SW480 (cell line): ENCODE measurements at places on chromosomes 16 and 17.
A peak's percentile ranks its signal among the peaks of the same experiment; 100 is the strongest.

GRCh38 chr16:525520-526180 is 1.9 kb upstream of the CAPN15 start:
- DNase-seq: no peak

GRCh38 chr17:80233202-80233601 is 13.0 kb downstream of the SLC26A11 start:
- DNase-seq: no peak

DNA sequence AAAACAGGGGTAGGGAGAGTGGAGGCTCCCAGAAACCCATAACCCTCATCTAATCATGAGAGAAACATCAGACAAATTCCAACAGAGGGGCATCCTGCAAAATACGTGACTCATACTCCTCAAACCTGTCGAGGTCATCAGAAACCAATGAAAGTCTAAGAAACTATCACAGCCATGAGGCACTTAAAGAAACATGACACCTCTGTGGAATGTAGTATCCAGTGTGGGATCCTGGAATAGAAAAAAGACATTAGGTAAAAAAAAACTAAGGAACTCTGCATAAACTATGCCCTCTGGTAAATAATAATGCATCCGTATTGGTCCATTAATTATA is 16.4 kb downstream of the CDH5 start:
- peak; percentile 73 for DNase-seq

- DNase-seq: no peak
These were observed 75.7 kb upstream of the DNAH17 start for GRCh38 chr17:78652913-78653312.

DNA sequence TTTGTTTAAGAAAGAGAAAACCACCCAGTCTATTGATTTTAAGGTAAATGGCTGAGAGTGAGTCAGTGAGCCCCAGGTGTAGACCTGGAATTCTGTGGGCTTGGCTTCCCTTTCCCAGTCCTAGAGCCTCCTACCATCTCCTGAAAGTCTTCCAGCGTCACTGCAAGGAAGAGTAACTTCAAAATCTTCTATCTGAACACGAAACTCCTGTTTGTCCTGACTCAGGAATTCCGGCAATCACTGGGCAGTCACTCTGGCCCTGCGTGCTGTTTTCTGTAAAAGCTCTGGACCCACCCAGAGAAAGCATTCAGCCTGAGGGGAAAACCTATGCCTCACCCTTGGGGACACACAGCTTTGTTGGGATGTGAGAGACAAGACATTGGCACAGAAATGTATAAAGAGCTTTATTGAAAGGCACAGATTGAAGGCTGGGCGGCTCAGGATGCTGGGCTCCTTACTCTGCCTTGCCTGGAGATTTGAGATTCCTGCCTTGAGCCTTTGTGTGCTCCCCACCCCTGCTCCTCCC is 15.9 kb downstream of the MINK1 start:
- no peak for DNase-seq

- no peak for DNase-seq
These were observed 8.3 kb downstream of the RUSF1 start for GRCh38 chr16:31499928-31500327.

GRCh38 chr16:53506254-53506653 is 3.2 kb upstream of the AKTIP start:
- no peak for DNase-seq

DNA sequence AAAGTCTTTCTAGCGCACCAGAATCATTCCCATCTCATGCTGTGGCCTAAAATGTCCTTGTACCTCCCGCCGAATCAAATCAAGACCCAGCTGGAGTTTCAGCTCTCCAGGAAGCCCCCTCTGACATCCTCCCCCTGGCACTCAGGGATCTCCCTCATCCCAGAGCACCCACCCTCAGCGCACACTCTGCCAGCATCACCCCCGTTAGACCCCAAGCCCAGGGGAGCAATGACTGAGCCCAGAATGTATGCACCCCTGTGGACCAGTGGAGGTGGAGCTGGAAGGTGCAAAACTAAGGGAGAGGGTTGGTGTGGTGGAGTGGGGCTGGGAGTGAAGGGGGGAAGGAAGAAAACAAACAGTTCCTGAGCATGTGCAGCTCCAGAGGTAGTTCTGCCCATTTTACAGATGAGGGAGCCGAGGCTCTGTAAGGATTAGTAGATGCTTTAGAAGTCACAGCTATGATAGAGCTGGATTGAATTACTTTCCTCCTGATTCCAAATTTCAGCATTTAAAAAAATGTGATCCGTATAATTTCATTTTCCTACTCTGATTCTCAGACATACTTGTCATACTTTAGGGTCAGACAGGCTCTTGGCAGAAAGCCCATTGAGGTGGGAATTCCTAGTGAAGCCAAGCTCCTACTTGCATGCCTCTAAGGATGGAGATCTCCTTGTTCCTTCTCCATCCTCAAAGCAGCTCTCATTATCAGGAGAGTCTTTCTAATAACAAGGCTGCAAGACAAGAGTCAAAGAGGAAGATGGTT is 242.7 kb downstream of the KATNIP start:
- no peak for DNase-seq

GRCh38 chr17:75707079-75707571 is 14.1 kb upstream of the ITGB4 start:
- peak; percentile 89 for DNase-seq

DNA sequence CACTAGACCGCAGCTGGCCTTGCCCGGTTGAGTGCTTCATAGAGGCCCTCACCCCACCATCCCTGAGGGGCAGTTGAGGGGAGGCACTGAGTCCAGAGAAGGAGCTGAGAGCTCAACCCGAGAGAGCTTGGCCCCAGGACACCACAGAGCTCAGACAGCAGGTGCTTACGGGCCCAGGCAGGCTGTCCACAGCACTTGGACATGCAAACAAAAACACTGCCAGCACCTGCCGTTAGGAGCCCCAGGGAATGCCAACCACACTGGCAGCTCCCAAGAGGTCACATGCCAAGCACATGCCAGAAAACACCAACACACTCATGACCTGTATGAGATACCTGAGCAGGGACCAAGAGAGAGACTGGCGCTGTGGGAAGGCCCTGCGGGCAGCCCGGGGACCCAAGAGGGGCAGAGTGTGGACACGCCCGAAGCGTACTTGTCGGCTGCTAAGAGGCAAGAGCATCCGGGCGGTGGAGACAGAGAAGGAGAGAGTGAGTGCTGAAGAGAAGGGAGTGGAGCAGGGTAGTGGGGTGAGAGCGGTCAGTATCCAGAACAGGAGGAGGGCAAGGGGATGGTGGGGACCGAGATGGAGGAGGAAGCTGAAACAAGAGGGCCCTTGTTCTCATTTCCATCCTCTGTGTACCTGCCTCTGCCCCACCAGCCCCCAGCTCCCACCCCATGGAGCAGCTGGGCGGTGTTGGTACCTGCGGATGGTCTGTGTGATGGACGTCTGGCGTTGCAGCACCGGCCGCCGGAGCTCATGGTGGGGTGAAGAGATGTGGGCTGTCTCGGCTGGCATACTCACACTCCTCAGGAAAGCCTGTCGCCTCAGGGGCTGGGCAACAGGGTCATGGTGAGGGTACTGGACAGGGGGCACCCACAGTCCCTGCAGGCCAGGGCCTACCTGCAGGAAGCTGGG is 8.2 kb downstream of the RHBDF1 start:
- DNase-seq: no peak

- DNase-seq: no peak
These were observed 11.9 kb downstream of the FOXK2 start for GRCh38 chr17:82531431-82531881.

DNA sequence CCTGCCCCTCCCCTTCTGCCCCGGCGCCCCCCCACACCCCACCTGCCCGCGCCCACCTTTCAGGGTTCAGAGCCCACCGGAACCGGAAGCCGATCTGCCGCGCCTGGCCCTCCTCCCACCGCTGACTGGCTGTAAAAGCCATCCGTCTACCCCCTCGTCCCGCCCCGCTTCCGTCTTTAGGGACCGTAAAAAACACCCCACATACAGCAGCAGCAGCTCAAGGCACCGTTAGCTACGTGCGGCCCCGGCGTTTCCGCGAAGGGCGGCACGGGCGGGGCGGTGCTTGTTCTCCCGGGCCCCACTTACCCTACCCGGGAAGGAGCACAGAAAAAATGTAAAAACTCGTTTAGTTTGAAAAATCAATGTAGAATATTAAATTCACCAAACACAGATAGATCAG is at the start of gene MRPL28:
TSS of gene MRPL28 (minus strand) at position 96 of the 400 bp plus-strand sequence. CDS start 320 bp downstream, outside the sequence.
- peak; percentile 91 for DNase-seq

DNA sequence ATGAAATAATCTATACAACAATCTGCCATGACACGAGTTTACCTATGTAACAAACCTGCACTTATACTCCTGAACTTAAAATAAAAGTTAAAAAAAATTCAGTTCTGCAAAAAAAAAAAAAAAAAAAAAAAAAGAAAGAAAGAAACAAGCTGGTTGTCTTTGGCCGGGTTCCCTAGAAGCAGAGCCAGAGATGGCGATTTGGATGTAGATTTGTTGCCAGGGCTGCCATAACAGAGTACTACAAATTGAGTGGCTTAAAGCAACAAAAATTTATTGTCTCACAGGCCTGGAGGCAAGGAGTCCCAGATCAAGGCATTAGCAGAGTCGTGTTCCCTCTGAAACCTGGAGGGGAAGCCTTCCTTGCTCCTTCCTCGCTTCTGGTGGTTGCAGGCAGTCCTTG is 20.4 kb downstream of the SYT17 start:
- no peak for DNase-seq

- DNase-seq: no peak
These were observed 133.5 kb downstream of the FTO start for GRCh38 chr16:53837426-53837825.

GRCh38 chr17:22305356-22306071 is 613.2 kb downstream of the KCNJ18 start:
- no peak for DNase-seq

- DNase-seq: no peak
These were observed 5.4 kb downstream of the OSBPL7 start for GRCh38 chr17:47816111-47816735.

GRCh38 chr17:37530420-37530819 is 40.7 kb downstream of the DUSP14 start:
- no peak for DNase-seq

DNA sequence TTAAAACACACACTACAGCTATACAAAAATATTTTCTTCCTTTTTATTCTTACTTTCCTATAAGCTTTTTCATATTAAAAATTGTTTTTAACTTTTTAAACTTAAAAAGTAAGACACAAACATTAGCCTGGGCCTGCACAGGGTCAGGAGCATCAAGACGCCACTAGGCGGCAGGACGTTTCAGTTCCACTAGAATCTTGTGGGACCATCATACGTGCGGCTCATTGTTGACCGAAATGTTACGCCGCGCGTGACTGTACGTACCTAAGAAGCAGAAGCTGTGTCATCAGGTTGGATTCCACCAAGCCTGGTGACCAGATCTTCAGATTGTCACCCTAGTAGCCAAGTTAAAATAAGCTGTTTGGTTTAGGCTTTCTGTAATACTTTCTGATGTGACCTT is 47.1 kb downstream of the USP10 start:
- no peak for DNase-seq

GRCh38 chr17:51335006-51335590 is 74.8 kb downstream of the UTP18 start:
- DNase-seq: no peak

GRCh38 chr17:27430882-27431491 is 25.3 kb upstream of the KSR1 start:
- DNase-seq: peak; percentile 21
